ENCODE measurements at places on chromosomes 3 and 15.

DNA sequence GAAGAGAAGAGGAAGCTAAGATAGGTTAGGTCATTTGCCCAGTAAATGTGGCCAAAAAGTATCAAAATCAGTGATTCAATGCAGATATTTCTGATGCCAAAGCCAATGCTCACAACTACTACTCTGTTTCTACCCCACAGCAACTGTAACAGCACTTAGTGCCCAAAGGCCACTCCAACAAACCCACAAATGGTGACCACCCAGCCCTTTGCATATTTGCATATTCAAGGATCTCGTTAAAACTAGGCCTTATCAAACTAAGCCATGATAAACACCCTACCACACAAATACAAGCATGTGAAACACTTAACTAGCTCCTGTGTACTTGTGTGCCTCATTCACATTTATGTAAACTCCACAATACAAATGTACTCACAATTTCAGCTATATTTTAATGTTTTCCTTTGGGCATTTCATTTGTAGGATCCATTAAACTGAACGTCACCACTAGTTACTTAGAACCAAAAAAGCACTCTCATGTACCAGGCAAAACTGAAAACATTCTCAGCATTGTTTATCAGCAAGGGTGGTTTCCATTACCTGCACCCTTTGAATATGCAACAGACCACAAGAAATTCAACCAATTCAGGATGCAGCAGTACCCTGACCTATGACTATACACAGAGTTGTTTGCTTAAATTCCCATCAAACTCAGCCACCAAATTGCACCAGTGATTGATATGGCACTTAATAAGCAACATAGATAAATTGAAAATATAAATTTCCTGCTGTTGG lies 111.2 kb upstream of the STT3B start:
- no peak for DNase-seq

- no peak for DNase-seq
Measured at GRCh38 chr3:144332868-144333267, 361.2 kb downstream of the DIPK2A start.

GRCh38 chr15:60966316-60966715 lies 262.8 kb downstream of the RORA start:
- DNase-seq: no peak

GRCh38 chr3:56238299-56238698 lies 230.0 kb downstream of the ERC2 start:
- DNase-seq: no peak

DNA sequence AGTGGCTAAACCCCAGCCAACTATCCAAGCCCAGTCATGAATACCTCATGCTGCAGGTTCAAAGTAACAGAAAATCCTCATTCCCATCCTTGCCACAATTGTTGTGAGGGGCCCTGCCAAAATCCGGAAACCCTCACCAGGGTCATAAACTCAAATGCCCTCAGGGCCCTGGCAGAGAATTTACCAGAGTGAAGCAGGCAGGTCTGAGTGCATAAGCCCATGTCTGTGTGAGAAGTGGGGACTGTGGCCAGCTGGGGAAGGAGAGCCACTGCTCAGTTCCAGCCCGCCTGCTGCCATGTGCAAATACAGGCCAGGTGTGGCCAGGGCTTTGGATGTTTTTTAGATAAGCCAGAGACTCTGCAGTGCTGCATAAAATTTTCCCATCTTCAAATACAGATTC lies 7.0 kb downstream of the CEP152 start:
- no peak for DNase-seq

DNA sequence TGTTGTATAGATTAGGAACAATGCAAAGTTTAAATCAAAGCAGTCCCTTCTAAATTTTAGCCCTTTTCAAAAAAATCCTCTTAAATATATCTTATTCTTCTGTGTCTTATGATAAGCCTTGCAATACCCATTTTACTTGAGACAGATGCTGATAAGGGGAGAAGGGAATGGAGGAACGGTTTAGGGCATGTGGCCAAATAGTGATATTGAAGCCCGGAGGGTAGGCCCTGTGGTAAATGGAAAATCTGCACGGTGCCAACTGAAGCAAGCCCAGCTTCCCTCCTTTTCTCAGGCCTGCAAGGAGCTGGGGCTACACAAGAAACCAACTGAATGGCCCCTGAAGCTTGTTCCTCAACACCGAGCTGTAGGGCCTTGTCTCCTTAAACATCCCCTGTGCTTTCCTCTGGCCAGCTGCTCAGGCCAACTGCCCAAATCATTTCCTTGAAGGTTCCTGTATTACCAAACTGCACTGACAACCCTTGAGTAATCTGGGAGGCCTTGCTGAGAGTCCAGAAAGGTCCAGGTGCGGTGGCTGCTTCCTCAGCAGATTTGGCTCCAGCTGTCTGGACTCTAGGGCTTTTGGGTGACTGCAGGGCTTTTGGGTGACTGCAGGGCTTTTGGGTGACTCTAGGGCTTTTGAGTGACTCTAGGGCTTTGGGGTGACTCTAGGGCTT lies 67.2 kb downstream of the NCEH1 start:
- no peak for DNase-seq

GRCh38 chr3:157290766-157291165 lies 130.8 kb upstream of the CCNL1 start:
- no peak for DNase-seq

GRCh38 chr3:128260275-128260674 lies 107.0 kb downstream of the EEFSEC start:
- DNase-seq: no peak

DNA sequence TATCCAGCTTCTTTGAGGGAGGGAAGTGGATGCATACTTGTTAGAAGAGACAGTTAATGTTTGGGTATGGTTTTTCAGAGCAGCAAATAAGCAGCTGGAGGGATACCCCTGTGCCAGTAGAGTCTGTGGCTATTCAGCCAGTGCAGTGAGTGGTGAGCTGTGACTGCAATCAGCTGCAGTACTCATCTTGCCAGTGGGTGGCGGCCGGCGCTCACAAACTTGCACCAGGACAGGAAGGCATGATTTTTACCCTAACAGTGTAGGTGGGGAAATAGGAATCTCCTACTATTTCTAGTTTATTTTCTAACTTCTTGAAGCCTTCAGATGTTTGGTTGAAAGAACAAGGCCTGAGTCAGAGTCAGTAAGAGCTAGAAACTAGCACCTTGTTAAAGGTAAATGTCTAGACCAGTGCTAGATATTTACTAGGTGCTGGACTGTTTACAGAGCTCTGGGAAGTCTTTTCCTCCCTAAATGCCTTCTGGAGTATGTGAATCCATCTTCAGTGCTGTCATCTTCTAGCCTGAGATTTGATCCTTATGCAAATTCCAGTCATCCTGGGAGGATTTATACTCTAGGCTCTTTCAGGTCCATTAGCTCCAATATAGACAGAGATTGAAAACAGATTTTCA lies 23.6 kb downstream of the TIMP4 start:
- DNase-seq: peak; percentile 33

DNA sequence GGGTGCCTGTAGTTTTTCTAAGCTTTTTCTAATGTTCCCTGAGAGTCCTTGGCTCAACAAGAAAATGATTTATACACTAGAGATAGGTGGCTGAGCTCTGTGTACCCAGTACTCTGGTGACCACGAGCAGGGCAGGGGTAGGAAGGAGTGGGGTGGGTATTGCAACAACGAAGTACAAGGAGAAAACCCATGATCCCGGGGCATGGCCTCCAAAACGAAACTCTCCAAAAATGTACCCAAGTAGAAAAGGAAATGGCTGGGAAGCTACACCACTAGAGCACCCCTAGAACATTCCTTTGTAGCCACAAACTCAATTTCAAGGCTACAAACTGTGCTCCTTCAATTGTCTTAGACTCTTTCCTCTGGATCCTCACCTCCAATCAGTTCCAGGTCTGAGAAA lies 138.9 kb downstream of the DUT start:
- DNase-seq: no peak

DNA sequence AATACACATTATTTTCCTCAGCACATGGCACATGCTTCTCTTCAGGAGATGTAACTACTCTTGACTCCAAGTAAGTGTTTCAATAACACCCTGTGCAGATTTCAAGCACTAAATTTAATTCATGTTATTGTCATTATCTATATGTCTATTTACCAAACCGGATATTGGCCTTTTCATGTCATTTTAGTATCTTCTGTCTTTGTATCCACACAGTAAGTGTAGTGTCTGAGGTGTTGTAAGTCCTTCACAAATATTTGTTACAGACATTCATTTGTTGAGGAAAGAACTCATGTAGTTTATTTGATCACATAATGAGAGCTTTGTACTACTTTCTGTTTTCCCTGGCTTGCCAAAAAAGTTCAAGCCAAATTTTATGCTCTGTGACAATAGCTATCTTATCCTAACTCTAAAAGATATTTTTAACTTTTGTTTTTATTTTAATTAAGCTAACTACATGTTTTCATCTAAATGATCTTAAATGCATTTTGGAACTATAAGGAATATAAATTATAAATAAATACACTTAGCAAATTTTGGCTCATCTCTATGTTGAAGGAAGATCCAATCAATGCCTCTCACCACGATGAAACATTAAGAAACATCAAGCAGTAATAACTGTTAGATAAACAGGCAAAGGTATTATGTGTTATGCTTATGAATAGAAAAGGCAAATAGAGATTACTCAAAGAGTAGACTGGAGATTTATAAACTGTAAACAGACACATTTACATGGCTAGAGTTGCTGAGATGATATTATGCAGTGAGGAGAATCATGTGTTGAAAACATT lies 48.3 kb downstream of the SPTSSB start:
- DNase-seq: no peak

DNA sequence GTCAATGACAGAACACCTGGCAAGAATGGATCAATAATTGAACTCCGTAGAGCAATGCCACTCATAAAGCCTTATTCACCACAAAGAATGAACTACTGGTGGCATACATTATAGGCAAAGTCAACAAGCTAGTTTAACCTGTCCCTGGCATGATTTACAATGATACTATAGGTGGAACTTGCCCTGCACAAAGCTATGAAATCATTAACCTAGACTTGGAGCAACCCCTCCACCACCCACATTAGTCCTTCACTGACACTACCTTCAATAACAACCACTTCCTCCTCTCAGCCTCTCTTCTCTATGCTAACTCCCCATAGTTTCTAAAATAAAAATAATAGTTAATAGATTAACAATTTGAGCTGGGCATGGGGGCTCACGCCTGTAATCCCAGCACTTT lies 54.4 kb downstream of the ACAP2 start:
- DNase-seq: no peak

- DNase-seq: no peak
Measured at GRCh38 chr3:147299656-147300055, 106.7 kb downstream of the ZIC4 start.

DNA sequence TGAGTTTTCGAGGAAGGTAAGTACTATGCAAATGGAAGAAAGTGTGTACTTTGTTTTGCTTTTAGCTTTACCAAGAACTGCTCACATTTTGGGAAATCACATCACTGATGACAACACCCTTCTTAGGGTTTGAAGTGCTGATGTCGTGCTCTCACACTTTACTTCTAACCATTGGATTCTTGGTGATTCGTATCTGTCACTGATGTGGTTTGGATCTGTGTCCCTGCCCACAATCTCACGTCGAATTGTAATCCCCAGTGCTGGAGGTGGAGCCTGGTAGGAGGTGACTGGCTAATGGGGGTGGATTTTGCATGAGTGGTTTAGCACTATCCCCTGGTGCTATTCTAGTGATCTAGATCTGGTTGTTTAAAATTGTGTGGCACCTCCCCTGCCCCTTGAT lies 75.4 kb upstream of the RGMA start:
- DNase-seq: peak; percentile 11

GRCh38 chr3:48039487-48040190 lies 23.4 kb upstream of the MAP4 start:
- no peak for DNase-seq

DNA sequence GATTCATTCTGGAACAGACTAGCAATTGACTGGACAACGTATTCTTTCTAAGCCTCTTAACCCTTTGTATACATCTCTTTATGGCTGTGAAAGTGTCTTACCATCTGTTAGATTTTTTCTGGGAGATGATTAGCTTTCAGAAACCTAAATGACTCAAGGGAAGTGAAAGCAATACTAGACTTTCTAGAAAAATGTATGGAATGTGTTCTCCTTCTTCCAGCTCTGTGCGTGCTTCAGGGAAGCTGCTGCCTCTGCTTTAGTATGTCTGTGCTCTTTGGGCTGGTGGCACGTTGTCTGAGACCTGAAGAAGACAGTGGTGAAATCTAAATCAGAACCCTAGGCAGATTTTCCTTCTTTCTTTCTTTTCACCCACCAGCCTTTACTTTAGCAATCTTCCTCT lies 89.5 kb downstream of the ITPR1 start:
- DNase-seq: no peak

DNA sequence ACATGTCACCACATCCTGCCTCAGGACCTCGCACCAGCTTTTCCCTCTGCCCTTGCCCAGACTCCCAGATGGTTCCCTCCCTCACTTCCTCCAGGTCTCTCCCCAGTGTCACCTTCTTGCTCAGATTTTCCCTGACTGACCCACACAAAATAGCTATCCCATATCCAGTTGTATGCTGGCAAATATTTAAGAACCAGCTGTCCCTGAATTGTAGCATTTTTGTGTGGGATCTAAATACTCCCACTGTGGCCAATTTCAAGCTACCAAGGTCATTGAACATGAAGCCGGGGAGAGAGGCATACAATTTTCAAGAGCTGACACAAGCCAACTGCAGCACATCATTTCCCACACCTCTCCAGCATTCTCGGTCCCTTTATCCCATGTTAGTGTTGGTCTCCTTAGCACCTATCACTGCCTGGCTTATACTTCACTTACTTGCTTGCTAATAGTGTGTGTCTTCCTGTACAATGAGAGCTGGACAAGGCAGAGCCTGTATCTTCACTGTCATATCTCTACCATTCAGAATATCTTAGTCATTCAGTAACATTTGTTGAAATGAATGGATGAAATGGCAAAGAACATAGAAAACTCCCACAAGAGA lies 101.3 kb upstream of the CTNNB1 start:
- DNase-seq: no peak
